AG20443 (cell line): ENCODE measurements at places on chromosomes 1 and 21.

DNA sequence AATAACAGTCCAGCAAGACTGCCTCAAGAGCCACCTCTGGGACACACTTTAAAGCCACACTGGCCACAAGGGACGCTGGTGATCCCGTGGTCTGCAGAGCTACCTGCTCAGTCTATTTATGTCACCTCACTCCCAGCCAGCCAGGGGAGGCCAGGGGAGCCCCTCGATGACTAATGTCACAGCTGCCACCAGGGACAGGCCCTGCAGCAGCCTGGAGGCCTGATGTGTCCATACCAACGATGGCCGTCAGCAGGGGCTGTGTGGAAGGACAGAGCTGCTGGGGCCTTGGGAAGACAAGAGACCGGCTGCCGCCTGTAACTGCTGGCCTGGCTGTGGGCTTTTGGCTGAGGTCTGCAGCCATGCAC lies 71.0 kb downstream of the SIK1 start:
- no peak for DNase-seq

DNA sequence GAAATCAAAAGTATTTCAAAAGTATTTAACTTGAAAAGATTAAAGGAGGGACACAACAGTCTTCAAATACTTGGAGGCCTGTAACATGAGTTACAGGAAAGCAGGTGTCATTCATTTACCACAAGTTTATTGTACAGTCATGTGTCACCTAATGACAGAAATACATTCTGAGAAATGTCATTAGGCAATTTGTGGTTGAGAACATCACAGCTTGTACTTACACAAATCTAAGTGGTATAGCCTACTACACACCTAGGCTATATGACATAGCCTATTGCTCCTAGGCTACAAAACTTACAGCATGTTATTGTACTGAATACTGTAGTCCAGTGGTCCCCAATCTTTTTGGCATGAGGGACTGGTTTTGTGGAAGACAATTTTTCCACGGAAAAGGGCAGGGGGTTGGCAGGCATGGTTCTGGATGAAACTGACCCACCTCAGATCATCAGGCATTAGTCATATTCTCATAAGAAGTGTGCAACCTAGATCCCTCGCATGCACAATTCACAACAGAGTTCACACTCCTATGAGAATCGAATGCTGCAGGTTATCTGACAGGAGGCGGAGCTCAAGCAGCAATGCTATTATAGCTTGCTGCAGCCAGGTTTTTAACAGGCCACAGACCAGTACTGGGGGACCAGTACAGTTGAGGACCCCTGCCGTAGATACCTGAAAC lies 25.0 kb upstream of the PHTF1 start:
- no peak for DNase-seq

- no peak for DNase-seq
Observed at GRCh38 chr1:162599451-162599850, 32.8 kb upstream of the DDR2 start.

- peak; percentile 28 for DNase-seq
Observed at GRCh38 chr1:55329091-55329490, 113.9 kb upstream of the USP24 start.

GRCh38 chr1:100606438-100606837 lies 68.5 kb downstream of the GPR88 start:
- peak; percentile 73 for DNase-seq

DNA sequence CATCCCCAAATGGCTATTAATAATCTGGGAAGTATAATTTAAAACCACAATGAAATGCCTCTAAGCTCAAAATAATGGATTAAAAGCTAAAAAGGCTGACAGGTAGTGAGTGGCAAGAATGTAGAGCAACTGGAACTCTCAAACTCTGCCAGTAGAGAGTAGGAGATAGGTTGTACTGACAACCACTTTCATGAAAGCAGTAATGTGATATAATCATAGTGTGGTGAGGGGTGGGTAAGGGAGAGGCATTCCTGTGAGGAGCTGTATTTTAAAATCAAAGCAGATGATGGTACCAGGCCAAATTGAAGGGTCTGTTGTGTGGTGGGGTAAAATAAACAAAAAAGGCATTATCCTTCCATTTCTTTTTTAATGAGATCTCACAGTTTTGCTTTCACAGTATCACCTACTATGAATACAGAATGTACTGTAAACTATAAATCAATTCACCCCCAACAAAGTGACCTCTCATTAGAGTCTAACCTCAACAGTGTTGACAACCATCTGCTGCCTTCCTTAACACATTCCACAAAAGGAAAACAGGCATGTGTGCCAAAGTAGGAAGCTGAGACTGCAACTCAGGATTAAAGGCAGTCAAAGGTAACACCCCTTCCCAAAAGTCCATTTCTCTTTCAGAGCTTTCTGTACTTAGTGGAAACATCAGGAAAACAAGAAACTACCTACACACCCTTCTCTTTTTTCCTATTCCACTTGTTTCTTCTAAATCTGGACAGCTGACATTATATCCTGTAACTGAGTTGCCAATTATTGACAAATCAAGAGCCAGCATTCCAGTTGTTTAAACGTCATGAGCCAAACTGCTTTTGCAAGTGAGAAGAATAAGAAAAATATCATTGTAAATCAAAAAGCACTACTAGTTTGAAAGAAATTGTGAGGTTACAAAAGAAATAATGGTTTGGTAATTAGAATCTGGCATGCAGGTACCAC lies 130.8 kb downstream of the FAF1 start:
- DNase-seq: peak; percentile 11

- peak; percentile 84 for DNase-seq
Observed at GRCh38 chr1:205438213-205439158, 16.6 kb upstream of the LEMD1 start.

DNA sequence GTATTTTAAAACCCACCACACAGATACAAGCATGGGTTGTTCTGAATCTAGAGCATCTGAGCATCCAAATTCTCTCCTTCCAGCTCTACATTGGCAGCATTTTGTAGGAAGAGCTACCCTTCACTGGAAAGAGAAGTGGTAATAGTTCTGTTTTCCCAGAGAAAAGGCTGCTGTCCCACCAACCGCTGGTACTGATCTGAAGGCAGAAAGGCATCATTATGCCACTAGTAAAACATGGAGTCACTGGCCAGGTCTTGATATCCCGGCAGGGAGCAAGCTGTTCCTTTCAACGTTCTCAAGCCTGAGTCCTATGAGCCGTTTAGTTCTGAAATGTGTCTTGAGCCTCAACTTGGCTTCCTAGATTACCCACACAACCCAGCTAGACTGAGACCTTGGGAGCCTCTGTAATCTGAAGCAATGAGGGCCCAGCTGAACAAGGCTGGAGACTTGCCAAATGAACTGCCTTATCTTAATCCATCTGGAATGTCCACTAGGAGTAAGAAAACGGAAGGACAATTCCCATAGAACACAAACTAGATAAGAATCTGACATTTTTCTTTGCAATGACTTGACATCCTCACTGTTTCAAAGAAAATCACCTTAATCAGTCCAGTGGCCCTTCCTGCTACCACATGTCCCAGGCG lies 116.8 kb downstream of the KCNH1 start:
- no peak for DNase-seq

DNA sequence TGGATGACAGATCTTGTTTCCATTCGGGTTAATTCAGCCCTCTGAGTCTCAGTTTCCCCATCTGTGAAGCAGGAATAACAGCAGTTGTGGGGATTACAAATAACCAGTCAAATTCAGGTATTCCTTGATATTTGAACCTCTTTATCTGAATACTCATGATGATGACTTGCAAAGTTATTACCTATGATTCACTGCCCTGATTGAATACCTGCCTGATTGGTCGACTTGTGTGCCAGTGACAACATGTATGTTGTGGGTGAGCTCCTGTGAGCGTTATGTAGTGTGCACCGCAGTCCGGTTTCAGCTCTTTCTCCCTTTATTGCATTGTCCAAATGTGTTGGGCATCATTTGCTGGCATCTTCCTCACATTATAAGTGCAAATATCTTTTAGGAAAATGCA lies 9.5 kb upstream of the TMEM61 start:
- no peak for DNase-seq

DNA sequence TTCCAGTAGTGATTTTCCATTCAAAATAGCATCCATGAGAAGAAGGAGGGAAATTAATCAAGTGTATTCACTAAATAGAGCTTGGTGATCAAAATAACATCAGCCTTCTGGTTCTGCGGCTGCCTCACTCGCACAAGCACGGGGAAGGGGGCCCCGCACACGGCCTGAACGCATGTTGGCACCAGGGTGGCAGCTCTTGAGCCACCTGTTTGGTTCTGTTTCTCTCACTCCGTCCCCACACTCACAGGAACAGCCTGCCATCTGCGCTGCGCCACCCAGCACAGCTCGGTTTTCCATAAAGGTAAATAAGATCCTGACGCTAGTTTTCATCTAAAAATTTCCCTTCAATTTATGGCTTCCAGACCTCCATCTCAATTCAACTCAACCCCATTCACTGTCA lies 49.4 kb downstream of the TIAM1 start:
- no peak for DNase-seq

- no peak for DNase-seq
Observed at GRCh38 chr1:54861070-54861761, 25.8 kb downstream of the DHCR24 start.

GRCh38 chr1:163381487-163382184 lies 59.9 kb downstream of the NUF2 start:
- DNase-seq: no peak

DNA sequence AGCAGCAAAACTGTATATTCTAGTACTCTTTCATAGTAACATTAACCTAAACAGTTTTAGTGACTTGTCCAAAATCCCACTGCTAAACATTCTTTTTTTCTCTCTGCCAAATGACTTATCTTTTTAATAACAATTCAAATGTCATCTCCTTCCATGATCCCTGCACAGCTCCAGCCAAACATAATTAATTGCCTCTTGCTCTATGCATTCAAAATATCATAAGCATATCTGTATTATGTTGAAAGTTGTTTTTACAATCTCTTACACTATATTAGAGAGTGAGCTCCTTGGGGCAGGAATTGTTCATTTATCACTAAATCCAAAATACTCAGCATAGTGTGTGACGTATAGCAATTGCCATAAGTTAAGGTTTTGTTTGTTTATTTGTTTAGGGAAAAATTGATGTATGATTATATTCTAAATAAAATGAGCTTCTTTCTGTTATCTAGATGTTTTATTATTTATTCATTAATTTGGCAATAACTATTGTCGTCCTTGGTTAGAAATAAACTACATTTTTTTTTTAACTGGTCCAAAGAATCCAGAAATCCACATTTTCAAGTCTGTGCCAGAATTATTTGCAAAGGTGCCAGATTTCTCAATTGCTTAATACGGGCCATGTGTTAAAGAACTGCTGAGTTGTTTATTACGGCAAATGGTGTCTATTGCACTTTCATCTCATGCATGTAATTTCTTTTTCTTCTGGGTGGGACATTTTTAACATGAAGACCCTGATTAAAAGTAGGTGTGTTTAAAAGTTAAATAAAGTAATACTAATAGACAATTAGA lies 577.2 kb upstream of the ZRANB2 start:
- DNase-seq: peak; percentile 28

DNA sequence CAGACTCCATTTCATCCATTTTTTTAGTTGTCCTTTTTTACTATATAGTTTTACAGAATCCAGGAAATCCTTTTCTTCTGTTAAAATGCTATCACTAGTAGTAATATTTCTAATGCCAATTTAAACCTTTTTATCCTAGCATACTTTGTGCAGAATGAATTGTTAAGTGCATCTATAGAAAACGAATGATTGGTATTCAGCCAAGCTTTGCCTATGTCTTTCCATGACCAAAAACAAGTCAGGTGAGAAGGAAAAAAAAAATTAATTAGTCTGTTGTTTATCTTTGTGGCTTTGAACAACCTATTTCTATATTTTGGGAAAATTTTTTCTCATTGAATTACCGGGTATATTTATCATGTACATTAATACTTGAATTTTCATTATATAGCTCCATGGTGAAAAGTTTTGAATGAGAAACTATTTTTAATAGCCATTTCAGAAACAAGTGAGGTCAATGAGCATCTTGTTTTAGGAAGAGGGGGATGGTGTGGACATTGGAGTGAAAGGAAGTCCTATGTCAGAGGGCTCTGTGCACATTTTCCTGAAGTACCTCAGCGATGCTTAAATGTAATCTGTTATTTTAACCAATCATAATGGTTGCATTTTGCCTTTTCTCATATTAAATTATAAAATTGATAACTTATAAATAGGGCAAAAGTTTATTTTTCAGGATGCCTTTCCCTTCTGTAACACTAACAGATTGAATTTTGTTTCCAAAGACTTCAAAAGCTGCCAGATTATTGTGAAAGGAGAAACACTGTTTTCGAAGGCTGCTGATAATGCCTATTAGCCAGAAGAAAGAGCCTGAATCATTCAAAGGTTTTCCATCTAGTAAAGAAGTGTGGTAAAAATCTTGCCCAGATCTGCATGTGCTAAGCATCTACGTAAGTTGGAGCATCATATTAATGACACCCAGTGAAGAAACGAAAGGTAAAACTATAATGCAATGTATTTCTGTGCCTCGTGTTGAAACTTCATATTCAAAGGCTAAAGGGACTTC lies 73.8 kb upstream of the S1PR1 start:
- no peak for DNase-seq

DNA sequence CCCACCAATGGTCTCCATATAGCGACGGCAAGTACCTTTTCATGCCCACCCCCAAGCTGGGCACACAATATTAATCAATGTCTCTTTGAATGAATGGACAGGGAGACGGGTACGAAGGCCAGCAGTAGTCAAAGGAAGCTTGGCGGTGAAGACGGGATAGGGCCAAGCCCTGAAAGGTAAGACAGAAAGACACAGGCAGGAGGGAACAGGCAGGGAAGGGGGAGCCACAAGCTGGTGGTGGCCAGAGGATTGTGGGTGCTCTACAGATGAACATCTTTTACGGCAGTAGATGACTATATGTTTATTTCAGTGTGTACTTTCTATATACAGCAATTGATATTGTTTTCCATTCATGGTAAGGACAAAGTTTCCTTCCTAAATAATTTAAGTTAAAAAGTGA lies 16.3 kb downstream of the CAPZB start:
- no peak for DNase-seq

DNA sequence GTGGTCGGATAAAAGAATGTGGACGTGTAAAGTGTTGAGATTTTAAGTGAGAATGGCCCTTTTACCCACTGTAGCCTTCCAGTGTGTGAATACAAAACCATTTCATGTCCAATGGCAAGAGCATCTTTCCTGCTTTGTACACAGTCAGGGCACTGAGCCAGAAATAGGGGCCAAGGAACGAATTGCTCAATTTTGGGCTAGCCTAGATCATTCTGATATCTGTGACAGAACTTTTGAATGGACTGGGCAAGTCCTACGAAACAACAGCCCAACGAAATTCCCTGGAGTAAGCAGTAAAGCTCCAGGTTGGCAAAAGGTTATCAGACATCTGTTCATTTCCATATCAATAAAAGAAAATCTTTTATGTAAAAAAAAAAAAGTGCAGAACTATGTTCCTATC lies 5.5 kb downstream of the KIF26B start:
- DNase-seq: no peak

DNA sequence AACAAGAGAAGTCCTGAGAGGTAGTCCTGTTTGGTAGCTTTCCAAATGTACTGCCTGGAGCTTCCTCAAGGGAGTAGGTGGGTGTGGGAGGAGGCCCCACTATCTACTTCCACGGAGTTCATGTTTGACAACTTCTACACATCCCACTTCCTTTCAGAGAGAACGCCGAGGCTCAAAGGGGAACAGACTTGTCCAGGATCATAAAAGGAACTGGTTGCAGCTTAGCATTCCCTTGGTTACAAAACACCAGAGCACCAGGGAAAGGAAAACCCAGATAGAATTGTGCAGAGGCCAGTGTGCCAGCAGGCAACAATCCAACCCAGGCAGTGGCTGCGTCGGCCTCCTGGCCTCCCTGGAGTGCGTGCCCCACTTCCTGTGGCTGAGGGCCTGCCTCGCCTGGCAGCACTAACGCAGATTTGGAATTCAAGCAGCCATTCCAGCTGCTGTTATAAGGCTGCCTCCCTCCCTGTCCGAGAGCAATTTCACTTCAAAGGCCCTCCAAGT lies 4.2 kb upstream of the RAP1GAP start:
- DNase-seq: peak; percentile 90

- no peak for DNase-seq
Observed at GRCh38 chr1:170156594-170156993, 10.8 kb downstream of the NTMT2 start.
